ENCODE measurements at places on chromosomes 5 and 9.

GRCh38 chr9:257957-258356, 43.3 kb downstream of the DOCK8 start:
- DNase-seq = no peak

GRCh38 chr5:170681013-170681433, 102.5 kb upstream of the GABRP start:
- peak; percentile 60 for DNase-seq

DNA sequence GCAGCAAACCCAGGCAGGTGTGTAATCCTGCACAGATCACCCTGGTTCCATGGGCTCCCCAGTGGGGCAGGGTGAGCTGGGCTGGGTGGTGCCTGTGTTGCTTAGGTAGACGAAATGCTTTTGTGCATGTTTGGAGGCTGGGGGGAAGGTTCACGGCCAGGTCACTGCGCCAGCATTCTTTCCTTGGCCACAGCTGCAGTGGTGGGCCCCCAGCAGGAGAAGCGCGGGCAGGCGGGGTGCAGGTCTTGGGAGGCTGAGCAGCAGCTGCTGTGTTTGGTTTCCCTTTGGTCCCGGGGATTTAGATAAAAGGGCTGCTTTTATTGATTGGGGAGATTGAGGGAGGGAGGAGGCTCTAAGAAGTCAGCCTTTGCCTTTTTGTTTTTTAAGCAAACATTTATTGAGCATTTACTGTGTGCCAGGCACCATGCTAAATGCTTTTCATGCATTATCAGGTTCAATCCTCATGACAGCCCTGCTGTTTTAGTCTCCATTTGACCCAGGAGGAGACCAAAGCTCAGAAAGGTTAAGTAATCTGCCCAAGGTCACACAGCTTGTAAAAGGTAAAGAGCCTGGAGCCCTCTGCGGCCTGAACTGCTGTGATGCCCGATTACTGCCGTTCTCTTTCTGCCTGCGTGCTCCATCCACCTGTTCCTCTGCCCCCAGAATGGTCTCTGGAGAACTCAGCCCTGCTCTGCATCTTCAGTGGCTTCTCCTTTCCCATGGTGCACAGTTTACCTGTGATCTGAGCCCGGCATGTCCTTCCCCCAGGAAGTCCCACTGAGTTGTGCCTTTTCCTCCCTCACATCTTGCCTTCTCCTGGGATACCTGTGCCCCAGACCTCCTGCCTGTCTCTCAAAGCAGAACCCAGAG, 94.4 kb downstream of the MACROH2A1 start:
- DNase-seq = peak; percentile 25

- no peak for DNase-seq
Measured at GRCh38 chr5:157912621-157913325, 53.8 kb upstream of the CLINT1 start.

GRCh38 chr5:135007749-135008363, 26.2 kb downstream of the PITX1 start:
- DNase-seq = no peak

- DNase-seq = peak; percentile 29
Measured at GRCh38 chr5:118439831-118440230, 548.5 kb downstream of the DTWD2 start.

GRCh38 chr5:91848453-91848852, 465.3 kb upstream of the ARRDC3 start:
- peak; percentile 96 for DNase-seq

DNA sequence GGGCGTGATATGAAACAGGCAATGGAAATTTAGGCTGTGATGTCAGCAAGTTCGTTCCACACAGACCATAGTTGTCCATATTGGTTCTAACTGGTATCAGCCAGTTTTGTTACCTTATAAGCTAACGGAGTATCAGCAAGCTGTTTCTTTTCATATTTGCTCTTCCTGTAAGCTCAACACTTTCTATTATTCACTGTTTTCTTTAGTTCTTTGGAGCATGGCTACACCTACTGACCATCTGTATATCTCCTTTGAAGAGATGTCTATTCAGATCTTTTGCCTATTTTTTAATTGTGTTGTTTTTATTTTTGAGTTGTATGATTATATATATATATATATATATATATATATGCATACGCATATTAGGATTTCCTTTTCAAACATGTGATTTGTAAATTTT, 1057.2 kb upstream of the CDH10 start:
- no peak for DNase-seq

GRCh38 chr9:131358556-131358955, 35.3 kb upstream of the PRRC2B start:
- DNase-seq = no peak

- DNase-seq = no peak
Measured at GRCh38 chr5:175452166-175452565, 8.2 kb upstream of the DRD1 start.

- DNase-seq = no peak
Measured at GRCh38 chr9:130246126-130246525, 19.4 kb upstream of the HMCN2 start.

DNA sequence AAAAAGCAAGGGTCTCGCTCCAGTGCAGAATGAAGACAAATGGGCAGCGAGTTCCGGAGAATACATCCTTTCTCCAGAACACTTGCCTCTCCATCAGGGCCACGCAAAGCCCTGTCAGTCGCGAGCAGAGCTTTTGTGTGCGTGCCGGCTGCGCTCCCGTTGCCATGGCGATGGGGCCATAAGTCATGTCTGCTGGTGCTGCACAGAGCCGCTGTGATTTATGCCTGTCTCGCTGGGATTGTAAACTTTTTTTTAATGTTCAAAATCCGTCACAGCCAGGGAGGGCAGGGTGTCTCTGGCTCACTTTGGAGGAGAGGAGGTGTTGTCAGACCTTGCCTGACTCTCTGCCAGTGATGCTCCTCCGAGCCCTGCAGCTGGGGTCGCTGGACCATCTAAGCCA, 272.7 kb downstream of the TRIM32 start:
- DNase-seq = peak; percentile 20

- no peak for DNase-seq
Measured at GRCh38 chr5:82544004-82544403, 265.9 kb upstream of the RPS23 start.

DNA sequence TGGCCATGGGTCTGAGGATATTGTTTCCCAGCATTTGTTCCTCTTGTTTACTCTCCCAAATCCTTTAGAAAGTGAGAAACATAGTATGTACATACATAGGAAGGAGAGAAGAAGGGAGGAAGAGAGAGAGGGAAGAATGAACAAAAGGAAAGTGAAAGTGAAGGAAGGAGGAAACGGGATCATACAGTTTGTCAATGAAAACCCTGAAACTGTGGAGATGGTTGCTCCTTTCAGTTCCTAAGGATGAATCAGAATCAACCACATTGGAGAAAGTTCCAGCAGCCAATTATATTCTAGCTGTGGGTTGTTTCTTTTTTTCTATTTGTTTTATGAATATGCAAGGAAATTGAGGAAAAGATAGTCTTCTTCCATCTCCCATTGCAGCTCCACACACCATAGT, 396.5 kb downstream of the MLLT3 start:
- peak; percentile 16 for DNase-seq

GRCh38 chr9:128790536-128790935, 3.5 kb downstream of the TBC1D13 start:
- no peak for DNase-seq

DNA sequence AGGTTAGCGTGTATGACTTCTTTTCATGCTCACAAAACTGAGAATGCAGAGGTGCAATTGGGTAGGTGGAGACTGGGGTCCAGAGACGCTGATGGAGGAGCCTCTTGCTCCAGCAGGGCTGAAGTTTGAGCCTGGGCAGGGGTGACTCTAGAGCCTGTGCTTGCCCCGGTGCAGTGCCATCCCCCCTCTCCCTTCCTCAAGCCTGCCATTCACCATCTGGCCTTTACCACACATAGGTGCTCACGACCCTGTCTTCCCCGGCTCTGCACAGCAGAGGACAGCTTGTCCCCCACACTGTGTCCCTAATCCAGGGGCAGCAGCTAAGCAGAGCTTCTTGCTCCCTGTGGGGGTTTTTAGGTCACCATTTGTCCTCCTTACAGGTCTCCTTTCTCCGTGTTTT, 86.5 kb downstream of the DAP start:
- DNase-seq = no peak

DNA sequence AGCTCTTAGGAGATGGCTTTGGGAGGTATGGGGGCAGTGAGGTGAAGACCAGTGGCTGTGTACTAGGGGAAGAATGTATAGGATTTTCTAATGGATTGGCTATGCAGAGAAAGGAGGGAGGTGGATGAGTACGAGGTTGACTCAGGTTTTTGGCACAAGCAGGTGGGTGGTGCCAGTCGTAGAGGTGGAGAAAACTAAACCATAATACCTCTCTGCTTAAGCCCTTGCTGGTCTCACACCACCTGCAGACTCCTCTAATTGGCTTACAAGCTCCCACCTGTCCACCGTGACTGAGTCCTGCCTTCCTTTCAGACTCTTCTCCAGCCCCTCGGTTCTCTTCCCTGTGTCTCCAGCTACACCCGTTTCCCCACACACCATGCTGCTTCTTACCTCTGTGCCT, 521.7 kb upstream of the CLINT1 start:
- DNase-seq = no peak

DNA sequence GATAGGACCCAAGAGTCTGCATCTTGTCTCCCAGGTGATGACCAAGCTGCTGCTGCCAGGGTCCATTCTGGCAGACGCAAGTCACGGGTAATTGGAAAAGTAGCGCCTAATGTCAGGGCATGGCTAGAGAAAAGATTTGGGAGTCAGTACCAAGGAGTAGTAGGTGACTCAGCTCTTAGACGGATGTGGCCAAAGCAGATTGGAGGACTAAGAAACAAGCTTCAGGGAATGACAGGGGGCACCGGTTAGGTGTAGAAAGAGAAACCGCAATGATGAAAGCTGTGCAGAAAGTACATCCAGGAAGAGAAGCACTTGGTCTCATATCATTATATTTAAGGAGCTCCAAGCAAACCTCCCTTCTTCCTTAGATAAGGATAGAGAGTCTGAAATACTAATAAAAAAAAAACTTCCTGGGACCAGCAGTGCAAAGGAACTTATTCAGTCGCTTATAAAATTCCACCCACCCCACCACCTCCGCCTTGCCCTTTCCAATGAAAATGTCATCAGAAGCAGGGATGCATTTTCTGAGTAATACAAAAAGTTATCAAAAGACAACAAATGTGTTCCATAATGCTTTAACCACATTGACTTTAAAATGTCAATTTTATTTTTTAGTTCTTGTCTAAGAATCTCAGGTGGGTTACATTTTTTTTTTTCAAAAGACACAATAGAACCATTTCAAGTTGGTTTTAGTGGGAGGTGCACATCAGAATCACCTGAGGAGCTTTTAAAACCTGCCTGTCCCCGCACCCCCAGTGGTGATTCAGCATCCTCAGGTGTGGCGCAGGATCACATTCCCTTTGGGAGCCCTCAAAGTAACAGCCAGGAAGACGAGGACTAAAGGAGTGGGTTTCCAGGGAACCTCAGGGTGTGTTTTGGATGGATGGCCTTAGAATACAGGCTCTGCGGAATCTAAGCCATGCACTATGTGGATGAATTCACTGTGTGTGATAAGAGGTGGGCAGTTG, 31.2 kb downstream of the PTPN3 start:
- DNase-seq = no peak

GRCh38 chr5:92775711-92776615, 805.1 kb downstream of the NR2F1-AS1 start:
- peak; percentile 11 for DNase-seq

- DNase-seq = peak; percentile 36
Measured at GRCh38 chr9:81125446-81126092, 563.8 kb downstream of the TLE1 start.

GRCh38 chr9:15086778-15087324, 176.6 kb upstream of the FREM1 start:
- peak; percentile 21 for DNase-seq

DNA sequence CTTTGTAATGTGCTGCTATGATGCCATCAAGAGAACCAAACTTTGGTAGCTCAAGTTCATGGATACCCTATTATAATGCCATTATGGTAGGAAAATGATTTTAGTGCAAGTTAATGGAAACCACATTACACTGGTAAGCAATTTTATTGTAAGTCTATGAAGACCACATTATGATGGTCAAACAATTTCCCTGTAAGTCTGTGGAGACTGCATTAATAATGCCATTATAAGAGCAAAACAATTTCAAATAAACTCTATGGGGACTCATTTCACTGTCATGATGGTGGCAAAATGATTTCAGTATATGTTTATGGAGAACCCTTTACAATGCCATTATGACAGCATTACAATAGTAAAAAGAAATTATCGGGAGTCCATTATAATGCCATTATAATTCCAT, 602.0 kb upstream of the MEF2C start:
- no peak for DNase-seq

All from fibroblast of skin of back (primary cell).